ENCODE measurements at places on chromosomes 16 and 17.

- DNase-seq, result no peak
Measured at GRCh38 chr17:34852614-34853013, 108.6 kb downstream of the CCT6B start.

DNA sequence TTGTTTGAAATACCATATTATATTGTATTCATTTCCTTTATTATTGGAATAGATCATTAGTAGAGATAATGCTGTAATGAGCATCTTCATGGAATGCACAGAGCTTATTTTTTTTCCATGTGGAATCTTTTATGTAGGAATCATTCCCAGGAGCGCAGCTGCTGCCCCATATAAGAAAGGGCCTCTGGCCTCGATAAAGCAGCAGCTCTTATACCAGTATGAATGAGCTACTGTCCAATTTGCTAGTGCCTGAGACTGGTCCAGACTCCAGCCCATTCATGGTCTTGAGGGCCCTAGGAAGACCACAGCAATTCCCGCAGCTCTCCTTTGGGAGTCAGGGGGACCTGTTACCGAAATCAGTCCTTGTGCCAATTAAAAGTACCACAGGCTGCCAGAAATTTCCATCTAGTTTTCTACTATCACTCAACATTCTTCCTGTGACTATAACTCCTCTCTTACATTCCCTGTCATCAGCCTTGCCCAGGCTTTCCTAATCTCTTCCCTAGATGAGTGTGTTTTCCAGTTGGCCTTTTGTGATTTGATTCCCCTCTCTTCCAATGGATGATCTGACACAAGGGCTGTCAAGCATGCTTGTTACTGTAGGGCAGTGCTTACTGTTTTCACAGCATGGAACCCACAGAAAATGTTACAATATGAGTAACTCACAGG is 1.9 kb downstream of the ZNF843 start:
- no peak for DNase-seq

- DNase-seq, result no peak
Measured at GRCh38 chr17:80028030-80028429, 7.6 kb downstream of the TBC1D16 start.

GRCh38 chr17:45789874-45790273 is 5.8 kb downstream of the CRHR1 start:
- no peak for DNase-seq

- DNase-seq, result no peak
Measured at GRCh38 chr17:35915153-35915964, 15.2 kb downstream of the RDM1 start.

GRCh38 chr16:50741225-50741780 is 583 bp upstream of the CYLD start:
- no peak for DNase-seq

All from skeletal muscle cell (primary cell).